ENCODE measurements at places on chromosomes 2 and 18.

DNA sequence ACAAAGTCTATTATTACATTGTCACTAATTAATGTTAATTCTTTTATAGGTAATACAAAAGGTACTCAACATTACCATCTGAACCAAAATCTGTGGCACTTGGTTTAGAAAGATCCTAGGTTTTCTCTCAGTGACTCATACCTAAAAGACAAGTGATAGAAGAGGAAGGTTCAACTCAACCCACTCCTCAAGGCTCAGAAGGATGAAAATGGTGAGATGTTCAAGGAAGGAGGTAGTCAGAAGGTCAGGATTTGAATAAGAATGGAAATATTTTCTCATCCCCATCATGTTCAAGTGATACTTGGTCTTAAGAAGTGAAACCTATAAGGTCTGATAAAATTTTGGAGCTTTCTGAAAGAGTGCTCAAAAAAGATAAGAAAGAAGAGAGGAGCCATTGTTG, 86.4 kb upstream of the FBXO11 start:
- DNase-seq = no peak

- DNase-seq = peak; percentile 51
These were observed 47.2 kb downstream of the RAD51AP2 start for GRCh38 chr2:17470855-17471641.

- no peak for DNase-seq
These were observed 42.7 kb downstream of the SOCS6 start for GRCh38 chr18:70331456-70332097.

DNA sequence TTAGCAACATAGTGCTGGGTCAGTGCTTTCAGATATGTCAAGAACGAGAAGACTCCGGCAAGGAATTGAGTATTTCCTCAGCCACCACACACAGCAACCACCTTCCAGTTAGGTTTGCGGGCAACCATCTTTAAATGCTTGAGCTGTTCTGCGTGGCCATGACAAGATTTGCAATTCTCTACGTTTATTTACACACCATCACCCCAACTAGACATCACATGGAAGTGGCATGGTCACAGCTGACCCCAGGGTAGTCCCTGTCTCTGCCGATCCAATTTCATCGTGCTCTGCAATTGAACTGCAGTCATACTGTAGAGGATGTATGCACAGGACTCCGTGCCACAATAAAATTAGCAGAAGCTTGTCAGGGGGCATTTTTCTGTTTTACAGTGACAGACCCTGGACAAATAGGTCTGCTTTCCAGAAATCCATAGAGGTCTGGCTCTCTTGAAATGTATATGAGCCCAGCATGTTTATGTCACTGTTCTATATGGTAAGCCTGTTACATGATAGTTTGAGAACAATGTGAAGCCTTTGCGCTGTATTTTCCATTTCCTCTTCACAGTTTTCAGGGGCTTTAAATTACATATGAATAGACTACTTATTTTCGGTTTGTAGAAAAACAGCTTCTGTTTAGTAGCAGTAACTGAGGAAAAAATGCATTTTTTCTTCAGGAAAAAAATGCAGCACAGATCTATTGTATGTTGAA, 605.2 kb downstream of the NR4A2 start:
- DNase-seq = no peak

- no peak for DNase-seq
These were observed 1170.7 kb upstream of the SLC39A10 start for GRCh38 chr2:194486326-194486725.

GRCh38 chr2:42252464-42252863, 83.3 kb downstream of the EML4 start:
- no peak for DNase-seq

GRCh38 chr2:142254031-142254430, 123.2 kb upstream of the LRP1B start:
- DNase-seq = no peak

GRCh38 chr18:36454848-36455458, 157.4 kb downstream of the FHOD3 start:
- DNase-seq = no peak

- peak; percentile 95 for DNase-seq
These were observed 61.3 kb upstream of the PGAP1 start for GRCh38 chr2:196987649-196988364.

DNA sequence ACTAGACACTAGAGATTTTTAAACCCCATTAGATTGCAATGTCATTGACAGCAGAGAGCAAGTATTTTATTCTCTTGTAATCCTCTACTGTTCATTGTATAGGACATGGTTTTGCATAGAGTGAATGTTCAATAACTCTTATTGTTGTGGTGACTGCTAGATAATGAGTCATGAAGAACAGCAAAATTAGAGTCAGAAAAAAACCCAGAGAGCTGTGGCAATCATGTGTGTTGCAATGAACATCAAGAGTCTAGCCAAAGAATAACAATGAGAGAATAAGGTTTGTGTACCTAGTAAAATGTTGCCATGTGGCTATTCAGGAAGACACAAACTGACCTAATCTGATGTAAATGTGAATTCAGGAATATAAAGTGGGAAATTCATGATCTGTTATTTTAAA, 684.0 kb downstream of the DSC3 start:
- peak; percentile 0 for DNase-seq

GRCh38 chr2:230794497-230794896, 70.2 kb upstream of the ITM2C start:
- DNase-seq = no peak
